ENCODE measurements at places on chromosomes 7 and 10. TPM values are rescaled to one million over a fixed set of nuclear protein-coding genes. Genes with fewer than 3 reads are reported as not detected.

Gene GSDME
- 11.0 TPM for total RNA-seq

Gene GNGT1
- not detected for total RNA-seq

Gene SORBS1
- 116 TPM for total RNA-seq

Gene ARHGAP21
- 43.0 TPM for total RNA-seq

Gene GIMAP2
- total RNA-seq = 9.6 TPM

Gene TAS2R41
- not detected for total RNA-seq

Gene SPDYE5
- total RNA-seq = not detected

Gene LRIT1
- total RNA-seq = not detected

- DNase-seq = no peak
Observed at GRCh38 chr10:114874827-114875411, 53.3 kb downstream of the FHIP2A start.

DNA sequence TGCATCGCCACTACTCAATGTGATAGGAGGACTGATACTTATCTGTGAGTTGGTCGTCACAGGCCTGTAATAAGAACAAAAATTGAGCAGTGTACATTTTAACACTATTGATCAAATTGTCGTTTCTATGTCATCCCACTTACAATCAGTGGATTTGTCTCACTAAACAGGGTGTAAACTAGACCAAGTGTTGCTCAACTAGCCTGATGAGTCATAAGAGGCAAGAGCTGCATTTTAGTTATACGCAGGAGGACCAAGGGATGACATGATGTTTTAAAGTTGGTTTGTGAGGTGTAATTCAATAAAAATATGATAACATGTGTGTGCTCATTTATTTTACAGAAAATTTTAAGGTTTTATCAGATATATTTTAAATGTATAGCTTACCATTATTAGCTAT is 1239.2 kb downstream of the REEP3 start:
- no peak for DNase-seq

- DNase-seq = no peak
Observed at GRCh38 chr10:34830217-34830822, 15.2 kb upstream of the PARD3 start.

DNA sequence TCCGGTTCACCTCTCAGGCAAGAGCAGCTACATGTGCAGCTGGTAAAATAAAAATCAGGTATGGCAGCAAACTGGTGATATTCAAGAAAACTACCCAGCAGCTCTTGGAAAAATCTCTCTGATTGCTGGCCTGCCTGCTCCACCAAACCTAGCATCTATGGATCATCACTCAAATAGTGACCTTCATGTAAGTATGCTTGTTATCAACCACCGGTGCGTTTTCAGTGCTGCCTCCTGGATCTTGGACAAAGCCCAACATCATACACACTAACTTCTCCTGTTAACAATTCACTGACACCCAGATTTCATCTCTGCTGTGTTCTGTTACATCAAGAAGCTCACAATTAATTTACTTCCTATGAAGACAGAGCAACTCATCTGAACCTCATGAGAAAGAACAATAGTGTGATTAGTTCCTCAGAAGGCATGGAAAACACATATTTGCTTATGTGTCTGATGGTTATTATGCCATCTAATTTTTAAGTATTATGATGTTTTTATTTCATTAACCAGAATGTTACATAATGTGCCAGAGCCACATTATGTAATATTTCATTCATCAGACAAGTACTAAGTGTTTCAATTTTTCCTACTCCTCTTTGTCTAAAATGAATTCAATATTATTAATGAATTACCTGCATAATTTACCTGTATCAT is 8.8 kb downstream of the CDK6 start:
- no peak for DNase-seq

DNA sequence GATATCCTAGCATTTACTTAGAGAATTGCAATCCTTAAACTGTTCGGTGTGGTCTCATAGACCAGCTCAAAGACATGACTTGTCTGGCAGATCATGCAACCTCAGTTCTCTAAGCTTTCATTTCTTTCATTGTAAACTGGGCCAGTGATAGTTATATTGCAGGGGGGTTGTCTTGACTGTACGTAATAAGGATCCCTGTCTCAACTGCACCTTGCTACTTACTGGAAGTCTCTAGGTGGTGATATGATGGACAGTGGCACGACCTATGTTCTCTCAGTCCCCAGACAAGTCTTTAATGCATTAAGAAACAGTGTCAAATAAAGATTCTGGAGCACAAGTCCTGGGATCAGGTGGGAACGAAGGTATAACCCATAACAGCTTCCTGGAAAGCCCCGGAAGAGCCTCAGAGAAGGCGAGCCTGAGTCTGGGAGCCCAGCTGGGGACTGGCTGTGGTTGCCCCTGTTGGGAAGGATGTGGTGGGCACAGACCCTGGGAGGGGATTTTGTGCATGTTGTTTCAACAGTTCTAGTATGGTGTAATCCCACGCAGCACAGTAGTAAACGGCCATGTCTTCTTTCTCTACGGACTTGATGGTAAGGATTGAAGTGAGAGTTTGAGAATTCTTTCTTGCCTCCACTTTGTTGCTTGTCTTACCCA is 26.0 kb upstream of the TARP start:
- no peak for DNase-seq

- no peak for DNase-seq
Observed at GRCh38 chr10:124170631-124171030, 77.2 kb upstream of the CHST15 start.

DNA sequence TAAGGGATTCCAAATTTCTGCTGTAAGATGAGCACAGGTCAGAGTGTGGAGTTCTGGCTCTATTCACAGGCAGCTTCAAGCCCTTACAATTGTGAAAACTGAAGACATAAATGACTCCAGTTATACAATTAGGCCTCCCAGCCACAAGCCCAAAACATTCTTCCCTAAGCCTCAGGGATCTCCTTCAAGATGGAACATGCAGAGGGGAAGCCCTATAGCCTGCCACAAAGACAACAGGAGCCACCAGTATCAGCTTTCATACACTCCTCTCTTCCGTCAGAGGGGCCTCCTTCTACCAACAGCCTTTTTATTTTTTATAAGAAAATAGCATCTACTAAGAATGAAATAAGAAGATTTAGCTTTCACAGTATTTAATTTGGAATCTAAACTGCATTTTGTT is 46.5 kb downstream of the DLD start:
- DNase-seq = no peak

DNA sequence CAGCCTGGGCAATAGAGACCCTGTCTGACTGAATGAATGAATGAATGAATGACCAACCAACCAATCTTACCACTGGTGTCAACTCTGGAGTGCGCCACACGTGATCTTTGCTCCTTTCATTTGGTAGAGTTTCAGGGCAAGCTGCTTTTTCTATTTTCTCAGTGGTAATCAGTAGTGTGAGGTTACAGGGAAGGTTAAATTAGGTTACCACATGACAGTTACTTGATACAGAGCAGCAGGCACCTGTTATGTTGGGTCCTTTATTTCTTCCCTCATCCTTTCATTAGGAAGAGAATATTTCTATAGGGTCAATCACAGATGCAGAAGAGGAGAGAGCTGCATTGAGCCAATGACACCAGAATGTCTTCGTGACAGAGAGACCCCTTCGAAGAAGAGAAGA is 167.8 kb downstream of the KIAA1217 start:
- no peak for DNase-seq
